ENCODE measurements at places on chromosomes 4 and X. TPM values are rescaled to one million over a fixed set of nuclear protein-coding genes. Genes with fewer than 3 reads are reported as not detected.

AP1AR gene
- total RNA-seq, result 46.1 TPM

RASSF6 gene
- 10.6 TPM for total RNA-seq

SPIN4 gene
- 1.5 TPM for total RNA-seq

HTR2C gene
- not detected for total RNA-seq

HSFX3 gene
- not detected for total RNA-seq

PORCN gene
- total RNA-seq, result 26.0 TPM

CCKAR gene
- total RNA-seq, result not detected

SPANXC gene
- total RNA-seq, result not detected

DMP1 gene
- not detected for total RNA-seq

WAS gene
- total RNA-seq, result under 0.01 TPM

ARHGAP36 gene
- total RNA-seq, result not detected

VEGFD gene
- total RNA-seq, result 0.21 TPM

EGF gene
- 2.7 TPM for total RNA-seq

HMX1 gene
- total RNA-seq, result not detected

XAGE1B gene
- total RNA-seq, result not detected

IDS gene
- 26.0 TPM for total RNA-seq

MFAP3L gene
- 8.0 TPM for total RNA-seq

PAGE2B gene
- not detected for total RNA-seq

NAAA gene
- 23.2 TPM for total RNA-seq

CYLC1 gene
- not detected for total RNA-seq

ASMT gene
- not detected for total RNA-seq

SORCS2 gene
- under 0.01 TPM for total RNA-seq

PNMA5 gene
- total RNA-seq, result not detected

FAM133A gene
- total RNA-seq, result not detected

PRRG3 gene
- total RNA-seq, result not detected

WDR17 gene
- total RNA-seq, result under 0.01 TPM

POLN gene
- total RNA-seq, result 1.4 TPM

AKAP4 gene
- not detected for total RNA-seq

TDO2 gene
- under 0.01 TPM for total RNA-seq

FAT4 gene
- 1.4 TPM for total RNA-seq

ZCCHC4 gene
- total RNA-seq, result 14.7 TPM

CFAP99 gene
- total RNA-seq, result not detected

AR gene
- not detected for total RNA-seq

FGF2 gene
- total RNA-seq, result 19.1 TPM

FAM193A gene
- total RNA-seq, result 17.3 TPM

SMPX gene
- total RNA-seq, result not detected

ASB5 gene
- not detected for total RNA-seq

MAPK10 gene
- total RNA-seq, result 7.9 TPM

AADAT gene
- total RNA-seq, result 3.6 TPM

DDIT4L gene
- total RNA-seq, result 1.0 TPM

MAGEA2B gene
- not detected for total RNA-seq

NAP1L3 gene
- total RNA-seq, result not detected

TFE3 gene
- total RNA-seq, result 17.4 TPM

FGF13 gene
- 3.0 TPM for total RNA-seq

ANXA5 gene
- 212 TPM for total RNA-seq

NLGN4X gene
- total RNA-seq, result 0.50 TPM

RBM41 gene
- total RNA-seq, result 18.8 TPM

SSX3 gene
- total RNA-seq, result not detected

ERCC6L gene
- 0.07 TPM for total RNA-seq

SPANXD gene
- total RNA-seq, result not detected
